Esophagus mucosa (tissue), 1 donor: ENCODE measurements at places on chromosomes 5 and 9. TPM values are rescaled to one million over a fixed set of nuclear protein-coding genes. Genes with fewer than 3 reads are reported as not detected.

GRCh38 chr5:43061352-43062075 lies 21.4 kb upstream of the ANXA2R start:
- no peak for ATAC-seq

DNA sequence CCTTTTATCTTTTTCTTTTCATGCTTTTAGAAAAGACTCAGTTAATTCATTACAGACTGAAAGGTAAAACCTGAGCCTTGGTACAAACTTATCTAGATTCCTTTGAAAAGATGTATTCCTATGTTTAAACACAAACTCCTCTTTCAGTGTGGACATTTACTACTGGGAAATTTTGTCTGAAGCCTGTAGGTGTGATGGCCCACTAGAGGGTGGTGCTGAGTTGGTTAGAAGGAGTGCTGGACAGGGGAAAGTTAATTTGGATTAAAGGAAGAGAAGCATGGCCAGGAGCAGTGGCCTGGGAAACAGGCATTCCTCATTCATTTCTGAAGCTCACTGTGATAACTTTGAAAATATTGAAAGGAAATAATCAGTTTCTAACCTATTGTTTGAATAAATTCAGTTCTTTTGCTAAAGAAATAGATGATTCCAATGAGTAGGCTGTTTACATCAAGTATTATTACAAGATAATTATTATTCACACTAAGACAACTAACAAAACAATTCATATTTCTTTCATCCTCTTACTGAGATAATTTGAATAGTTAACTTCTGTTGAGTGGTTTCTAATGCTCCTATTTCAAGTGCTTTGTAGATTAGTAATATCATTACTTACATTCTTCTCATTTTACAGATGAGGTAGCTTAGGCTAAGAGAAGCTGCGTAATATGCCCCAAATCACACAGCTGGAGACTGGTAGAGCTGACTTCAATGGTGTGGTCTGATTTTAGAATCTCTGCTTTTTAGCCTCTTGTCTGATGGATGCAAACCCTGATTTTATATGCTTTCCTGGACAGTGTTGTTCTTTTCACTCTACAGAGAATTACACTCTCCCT lies 150.9 kb downstream of the ADGRV1 start:
- peak; percentile 52 for ATAC-seq

GRCh38 chr5:53288511-53288910 lies 179.0 kb upstream of the MOCS2 start:
- peak; percentile 89 for ATAC-seq

GRCh38 chr5:78648359-78649210 lies at the start of gene LHFPL2:
LHFPL2 (minus strand) TSS chr5:78648772; CDS start chr5:78510213, 138,559 bp downstream.
- ATAC-seq, result peak; percentile 68

GRCh38 chr5:158590746-158591300 lies 508.9 kb downstream of the EBF1 start:
- ATAC-seq, result no peak

DNA sequence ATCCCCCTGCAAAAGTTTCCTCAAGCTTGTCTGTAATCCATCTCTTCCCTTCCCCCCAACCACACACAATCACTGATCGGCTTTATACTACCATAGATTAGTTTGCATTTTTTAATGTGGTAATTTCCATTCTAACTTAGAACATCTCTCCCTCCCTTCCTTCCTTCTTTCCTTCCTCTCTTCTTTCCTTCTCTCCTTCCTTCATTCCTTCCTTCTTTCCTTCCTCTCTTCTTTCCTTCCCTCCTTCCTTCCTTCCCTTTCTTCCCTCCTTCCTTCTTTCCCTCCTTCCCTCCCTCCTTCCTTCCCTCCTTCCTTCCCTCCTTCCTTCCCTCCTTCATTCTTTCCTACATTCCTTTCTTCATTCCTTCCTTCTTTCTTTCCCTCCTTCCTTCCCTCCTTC lies 166.2 kb upstream of the MSX2 start:
- ATAC-seq, result no peak

- no peak for ATAC-seq
Measured at GRCh38 chr5:35543408-35543807, 74.3 kb upstream of the SPEF2 start.

DNA sequence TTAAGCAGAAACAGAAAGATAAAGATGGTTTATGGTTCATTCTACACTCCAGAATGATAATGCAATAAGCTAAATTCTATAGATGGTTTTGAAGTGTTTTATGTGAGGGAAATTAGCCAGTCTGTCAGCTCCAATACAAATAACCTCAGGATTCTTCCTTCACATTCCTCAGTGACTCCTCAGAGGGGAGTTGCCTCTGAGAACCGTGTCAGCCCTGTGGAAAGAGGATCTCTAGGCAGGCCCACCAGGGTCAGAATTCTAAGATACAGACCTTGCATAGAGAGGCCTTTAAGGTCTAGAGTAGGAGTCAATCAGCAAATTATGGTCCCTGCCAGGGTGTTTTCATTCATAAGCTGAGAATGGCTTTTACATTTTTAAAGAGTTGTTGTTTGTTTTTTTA lies 26.6 kb downstream of the RUSC2 start:
- ATAC-seq, result no peak

DNA sequence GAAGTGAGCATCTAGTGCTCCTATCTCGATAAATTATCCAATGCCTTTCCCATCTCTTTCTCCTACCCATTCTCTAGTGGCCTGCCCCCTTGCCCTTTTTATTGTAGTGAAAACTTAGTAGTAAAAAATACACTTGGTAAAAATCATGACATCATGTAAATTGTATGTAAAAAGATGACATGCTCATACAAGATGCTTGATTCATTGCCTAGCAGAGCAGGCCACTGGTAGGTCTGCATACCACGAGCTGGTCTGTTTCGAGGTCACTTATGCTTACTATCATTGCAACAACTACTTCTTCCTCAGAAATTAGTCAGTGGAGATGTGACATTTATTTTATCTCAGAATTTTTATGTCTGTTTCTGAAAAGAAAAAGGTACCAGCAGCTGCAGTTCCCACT lies 177.3 kb downstream of the C9orf152 start:
- ATAC-seq, result no peak

DNA sequence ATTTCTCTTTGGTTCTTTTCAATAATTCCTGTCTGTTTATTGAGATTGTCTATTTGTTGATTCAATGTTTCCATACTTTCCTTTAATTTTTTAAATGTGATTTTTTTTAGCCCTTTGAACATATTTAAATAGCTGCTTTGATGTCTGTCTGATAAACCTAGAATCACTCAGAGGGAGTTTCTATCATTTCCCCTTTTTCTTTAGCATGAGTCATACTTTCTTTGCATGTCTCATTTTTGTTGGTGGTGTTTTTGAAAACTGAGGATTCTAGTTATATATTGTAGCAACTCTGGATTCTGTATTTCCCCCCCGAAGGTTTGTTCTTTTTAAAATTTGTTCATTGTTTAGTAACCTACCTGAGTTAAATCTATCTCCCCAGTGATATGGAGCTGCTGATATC lies 24.2 kb upstream of the ZNF618 start:
- no peak for ATAC-seq

EIF4E1B gene
- total RNA-seq, result not detected

OR1Q1 gene
- total RNA-seq, result not detected

CDX1 gene
- not detected for total RNA-seq

ADAMTS19 gene
- not detected for total RNA-seq
